Stimulated activated CD8-positive, alpha-beta memory T cell treated with anti-CD3 and anti-CD28 coated beads, Interleukin-7, amount 100 ng/mL, for 1 hour (primary cell): ENCODE measurements at places on chromosomes 2 and 18.

GRCh38 chr2:160680294-160680693 is 186.7 kb upstream of the RBMS1 start:
- DNase-seq: no peak

GRCh38 chr2:199339891-199340605 is 117.7 kb downstream of the SATB2 start:
- DNase-seq: no peak

- DNase-seq: no peak
Measured at GRCh38 chr2:143808166-143808565, 678.9 kb downstream of the ARHGAP15 start.

DNA sequence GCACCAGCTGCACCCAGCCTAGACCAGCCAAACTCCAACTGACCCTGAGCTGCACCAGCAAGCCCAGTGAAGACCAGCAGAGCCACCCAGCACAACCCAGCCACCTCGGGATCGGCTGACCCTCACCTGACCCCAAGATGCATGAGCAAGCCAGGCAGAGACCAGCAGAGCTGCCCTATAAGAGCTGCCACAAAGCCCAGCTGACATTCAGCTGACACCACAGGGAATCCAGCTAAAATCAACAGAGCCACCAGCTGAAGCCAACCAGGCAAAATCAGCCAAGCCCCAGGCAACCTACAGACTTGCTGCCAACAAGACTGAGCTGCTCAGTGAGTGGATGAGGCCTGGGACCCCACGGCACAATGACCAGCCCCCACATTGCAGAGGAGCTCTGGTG is 54.6 kb downstream of the CYP27C1 start:
- no peak for DNase-seq

DNA sequence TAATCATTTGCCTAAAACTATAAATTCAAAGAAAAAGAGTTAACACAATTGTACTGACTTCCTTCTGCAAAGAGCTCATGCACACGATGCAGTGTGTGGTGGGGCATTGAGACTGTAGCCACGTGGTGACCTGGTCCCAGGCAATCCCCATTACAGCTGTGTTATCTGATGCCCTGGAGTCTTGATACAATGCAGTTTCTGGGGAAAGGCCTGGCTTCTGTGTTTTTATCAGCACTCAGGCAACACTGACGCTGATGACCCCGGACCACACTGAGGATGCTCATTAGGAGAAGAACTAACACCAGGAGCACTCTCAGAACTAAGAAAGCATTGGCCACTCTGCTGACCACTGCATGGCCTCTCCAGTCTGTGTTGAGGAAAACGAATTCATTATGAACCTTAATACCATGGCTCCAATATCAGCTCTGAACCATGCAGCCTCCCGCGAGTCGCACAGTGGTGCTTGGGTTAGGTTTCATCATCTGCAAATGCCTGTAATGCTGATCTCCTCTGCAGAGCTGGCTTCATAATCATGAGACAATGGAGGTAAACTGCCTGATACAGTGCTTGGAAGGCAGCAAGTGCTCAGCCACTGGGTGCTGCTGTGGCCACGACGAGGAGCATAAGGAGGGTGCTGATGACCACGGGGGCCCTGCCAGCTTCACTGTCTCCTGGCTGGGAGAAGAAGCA is 218.5 kb downstream of the MYT1L start:
- DNase-seq: no peak

GRCh38 chr18:58354051-58354450 is 274.8 kb downstream of the ALPK2 start:
- DNase-seq: no peak

DNA sequence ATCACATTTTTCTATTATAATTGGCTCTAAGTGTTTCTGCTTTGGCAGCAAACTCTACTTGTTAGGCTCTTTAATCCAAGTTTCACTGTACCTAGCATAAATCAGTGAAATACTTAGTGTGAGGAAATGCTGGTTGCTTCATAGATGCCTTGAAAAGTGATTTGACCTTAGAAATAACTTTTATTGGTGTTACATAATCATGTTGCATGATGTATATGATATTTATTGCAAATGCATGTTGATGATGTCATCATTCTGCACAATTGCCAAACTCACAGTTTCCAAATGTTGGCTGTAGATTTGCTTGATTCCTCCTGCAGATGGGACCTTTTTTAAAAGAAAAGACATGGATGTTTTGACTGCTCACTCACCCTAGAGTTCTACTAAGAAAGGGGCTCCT is 137.6 kb upstream of the BCL2L11 start:
- no peak for DNase-seq

GRCh38 chr2:28413152-28413898 is 20.7 kb downstream of the FOSL2 start:
- no peak for DNase-seq

DNA sequence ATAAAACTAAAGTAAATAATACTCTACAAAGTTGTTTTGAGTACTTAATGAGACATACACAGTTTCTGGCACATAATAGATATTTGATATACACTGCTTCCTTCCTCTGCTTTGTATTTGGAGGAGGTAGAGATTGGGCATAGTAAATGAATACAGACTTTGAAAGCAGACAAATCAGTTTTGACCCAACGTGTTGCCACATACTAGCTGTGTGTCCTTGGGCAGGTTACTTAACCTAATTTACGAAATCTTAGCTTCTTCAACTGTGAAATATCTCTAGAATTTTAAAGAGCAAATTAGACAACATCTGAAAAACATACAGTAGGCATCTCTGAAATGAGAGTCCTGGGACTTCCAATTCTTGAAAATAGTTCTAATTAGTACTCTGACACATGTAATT is 425.4 kb downstream of the TGIF1 start:
- no peak for DNase-seq

DNA sequence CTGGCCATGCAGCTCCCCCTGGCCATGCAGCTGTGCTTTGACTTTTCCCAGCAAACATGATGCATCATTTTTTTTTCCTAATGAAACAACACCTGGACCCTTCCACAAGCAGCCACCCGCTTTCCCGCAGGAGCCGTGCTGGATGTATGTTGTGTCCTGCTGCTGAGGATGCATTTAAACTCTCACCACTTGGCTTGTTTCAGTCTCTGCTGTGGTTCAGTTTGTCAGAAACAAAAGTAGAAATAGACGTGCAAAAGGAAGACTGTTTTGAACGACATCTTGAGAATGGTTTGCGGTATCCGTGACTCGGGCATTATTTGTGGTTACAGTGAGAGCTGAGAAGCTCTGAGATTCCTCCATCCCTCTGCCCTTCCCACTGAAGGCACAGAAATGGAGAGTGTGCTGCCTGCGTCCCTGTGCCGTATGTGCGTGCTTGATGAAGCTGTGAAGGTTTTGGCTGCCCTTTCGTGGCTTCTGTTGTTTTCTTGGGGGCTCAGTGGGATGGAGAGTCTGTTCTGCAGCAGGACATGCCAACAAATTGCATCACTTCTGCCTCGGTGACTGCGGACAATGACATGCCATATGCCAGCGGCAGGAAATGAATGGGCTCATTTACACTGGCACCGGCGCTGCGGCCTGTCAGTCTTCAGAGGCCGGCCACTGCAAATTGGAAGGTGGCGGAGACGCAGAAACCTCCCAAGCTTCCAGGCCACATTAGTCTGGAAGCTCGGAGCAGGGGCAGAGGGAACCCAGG is 417.7 kb upstream of the SALL3 start:
- no peak for DNase-seq

DNA sequence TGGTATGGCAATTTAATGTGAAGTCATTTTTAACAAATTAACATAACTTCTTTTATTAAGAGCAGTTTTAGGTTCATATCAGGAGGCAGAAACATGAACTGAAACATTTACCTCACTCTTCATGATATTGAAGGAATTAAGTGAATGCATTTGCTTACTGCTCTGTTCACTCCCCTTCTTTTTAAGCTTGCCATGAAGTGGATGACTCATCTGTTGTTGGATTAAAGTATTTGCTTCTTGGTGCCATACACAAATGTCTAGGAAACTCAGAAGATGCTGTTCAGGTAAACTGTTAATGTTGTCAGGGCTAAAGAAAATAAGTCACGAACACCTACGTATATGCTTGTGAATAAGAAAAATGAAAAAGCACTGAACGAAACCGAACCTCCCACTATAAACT is 10.2 kb upstream of the CABYR start:
- DNase-seq: no peak
